ENCODE measurements at places on chromosomes 13 and 19.

DNA sequence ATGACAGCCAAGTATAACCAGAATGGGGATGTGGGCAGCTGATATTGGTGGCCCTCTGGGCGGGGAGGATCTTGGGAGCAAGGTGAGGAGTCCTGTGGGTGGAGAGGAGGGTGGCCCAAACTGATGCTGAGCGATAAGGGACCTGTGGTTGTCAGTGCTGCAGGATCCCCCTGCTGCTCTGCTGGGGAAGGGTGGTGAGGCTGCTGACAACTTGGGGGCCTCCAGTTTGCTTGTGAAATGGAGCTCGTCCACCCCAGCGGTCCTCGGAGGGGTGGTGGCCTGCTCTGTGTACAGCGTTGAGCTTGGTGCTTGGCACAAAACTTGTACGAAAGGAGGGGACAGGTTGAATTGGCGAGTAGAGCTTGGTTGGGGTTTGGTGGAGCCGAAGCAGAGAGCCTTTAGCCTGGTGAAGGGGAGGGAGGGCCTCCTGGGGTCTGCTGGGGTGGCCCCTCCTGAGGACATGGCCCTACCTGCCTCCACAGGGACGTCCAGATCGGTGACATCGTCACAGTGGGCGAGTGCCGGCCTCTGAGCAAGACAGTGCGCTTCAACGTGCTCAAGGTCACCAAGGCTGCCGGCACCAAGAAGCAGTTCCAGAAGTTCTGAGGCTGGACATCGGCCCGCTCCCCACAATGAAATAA is 2.9 kb downstream of the RPS11 start:
- DNase-seq: peak; percentile 75

GRCh38 chr19:18879579-18880373 is 16.2 kb downstream of the CERS1 start:
- peak; percentile 72 for DNase-seq

GRCh38 chr13:102039264-102039663 is 362.6 kb downstream of the FGF14 start:
- no peak for DNase-seq

DNA sequence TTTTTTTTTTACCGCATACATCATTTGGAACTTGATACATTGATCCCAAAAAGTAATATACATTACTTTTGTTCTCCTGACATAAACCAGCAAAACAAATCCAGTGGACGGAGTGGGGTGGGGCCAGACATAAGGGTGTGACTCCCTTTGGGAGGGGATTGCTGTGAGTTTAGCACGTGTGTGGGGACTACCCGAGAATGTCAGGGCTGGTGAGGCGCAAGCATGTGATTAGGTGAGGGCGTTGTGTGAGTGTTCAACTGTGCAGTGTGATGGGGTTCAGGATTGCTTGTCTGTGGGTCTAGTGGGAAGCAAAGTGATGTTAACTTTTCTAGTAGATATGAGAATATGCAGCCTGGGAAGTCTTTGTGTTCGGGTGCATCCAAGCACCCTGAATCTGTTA is 468.0 kb downstream of the TSHZ3 start:
- no peak for DNase-seq

DNA sequence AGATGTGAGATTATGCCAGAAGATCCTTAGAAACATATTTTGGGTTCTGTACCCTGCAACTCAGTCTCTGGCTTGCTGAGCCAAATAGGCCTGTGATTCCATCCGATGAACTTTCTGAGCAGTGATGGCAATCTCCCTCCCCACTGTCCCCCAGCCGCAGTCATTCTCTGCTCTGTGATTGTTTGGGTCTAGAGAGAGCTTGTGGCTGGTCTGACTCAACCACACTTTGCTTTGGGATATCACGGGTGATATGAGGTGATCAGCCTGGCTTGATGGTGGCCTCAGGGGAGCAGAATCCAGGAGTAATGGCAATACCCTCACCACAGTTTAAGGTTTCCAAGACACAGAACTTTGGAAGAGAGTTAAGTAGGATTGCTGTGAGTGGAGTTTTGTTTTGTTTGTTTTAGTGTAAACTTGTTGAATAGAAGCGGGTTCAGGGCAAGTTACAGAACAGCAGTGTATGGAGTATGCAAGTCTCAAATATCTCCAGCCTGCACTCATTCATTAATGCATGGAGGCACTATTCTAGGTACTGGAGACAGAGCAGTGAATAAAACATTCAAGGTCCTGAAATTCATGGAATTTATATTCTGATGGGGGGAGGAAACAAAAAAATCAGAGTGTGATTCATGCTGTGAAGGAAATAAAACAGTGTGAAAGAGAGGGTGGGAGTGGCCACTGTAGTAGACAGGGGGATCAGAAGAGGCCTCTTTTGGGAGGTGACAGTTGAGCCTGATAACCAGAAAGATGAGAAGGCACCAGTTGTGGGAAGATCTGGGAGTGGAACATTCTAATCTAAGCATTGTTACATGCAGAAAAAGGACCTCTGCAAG is 5.3 kb downstream of the SAMD4B start:
- DNase-seq: no peak

GRCh38 chr13:20160306-20161274 is at the start of gene GJA3:
GJA3 (minus strand) TSS chr13:20161052; CDS start chr13:20143288, 17,764 bp downstream.
- peak; percentile 82 for DNase-seq

DNA sequence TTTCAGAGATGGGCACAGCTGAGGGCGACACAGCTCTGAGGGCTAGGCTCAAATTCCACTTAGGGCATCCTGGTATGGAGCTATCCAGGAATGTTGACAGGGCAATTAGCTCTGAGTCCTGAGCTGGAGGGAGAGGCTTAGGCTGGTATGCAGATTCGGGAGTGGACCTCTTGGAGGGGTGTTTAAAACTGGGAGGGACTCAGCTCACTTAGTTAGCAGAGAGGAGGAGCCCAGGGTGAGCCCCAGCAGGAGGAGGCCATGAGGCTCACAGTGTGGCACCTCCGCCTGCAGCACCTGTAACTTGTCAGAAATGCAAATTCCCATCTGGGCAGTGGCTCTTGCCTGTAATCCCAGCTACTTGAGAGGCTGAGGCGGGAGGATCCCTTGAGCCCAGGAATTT is 10.2 kb upstream of the NOP53 start:
- DNase-seq: no peak

DNA sequence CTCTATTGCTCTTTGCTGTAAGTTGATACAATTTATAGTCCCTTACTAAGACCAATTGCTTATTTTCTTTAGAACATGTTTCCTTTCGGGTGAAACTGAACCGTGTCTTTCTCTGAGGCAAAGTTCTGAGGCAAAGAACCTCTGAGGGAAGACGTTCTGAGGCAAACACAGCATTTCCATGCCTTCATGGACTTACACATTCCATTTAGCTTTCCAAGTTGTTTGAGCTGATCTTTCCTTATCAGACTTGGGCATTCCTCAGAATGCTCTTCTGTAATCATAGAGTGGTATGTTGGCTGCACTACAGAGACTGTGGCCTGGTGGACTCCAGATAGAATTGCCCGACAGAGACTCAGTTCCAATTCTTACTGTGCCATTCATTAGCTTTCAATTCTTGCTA is 579.1 kb downstream of the KCTD12 start:
- no peak for DNase-seq

- DNase-seq: no peak
Measured at GRCh38 chr19:39599116-39599515, 3.2 kb upstream of the LGALS13 start.

DNA sequence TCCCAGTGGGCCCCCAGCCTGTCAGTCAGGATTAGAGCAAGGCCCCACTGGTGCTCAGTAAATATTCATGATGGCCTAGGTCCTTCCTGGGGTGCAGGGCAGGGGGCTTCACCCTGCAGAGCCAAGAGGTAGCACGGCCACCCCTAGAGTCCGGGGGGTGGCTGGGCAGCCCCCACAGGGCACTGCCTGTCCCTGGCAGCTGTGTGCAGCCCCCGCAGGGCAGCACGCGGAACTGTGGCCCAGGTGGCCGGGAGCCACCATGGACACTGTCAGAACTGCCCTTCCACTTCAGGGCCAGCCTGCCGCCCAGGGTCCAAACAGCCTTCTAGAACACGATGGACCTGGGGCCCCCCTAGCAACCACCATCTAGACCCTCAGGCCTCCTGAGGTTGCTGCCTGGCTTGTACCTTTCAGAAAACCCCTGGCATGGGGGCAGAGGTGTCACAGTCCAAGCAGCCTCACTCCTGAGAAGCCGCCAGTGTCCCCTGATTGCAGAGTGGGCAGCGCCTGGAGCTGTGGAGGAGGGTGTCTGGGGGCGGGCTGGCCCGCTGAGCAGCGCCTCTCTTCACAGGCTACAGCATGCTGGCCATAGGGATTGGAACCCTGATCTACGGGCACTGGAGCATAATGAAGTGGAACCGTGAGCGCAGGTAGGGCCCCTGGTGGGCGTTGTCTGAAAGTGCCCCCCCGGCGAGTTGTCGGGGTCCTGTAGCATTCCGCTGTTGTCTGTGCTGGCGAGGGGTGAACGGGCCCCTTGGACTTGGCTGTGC is 2.9 kb upstream of the YJEFN3 start:
- no peak for DNase-seq

DNA sequence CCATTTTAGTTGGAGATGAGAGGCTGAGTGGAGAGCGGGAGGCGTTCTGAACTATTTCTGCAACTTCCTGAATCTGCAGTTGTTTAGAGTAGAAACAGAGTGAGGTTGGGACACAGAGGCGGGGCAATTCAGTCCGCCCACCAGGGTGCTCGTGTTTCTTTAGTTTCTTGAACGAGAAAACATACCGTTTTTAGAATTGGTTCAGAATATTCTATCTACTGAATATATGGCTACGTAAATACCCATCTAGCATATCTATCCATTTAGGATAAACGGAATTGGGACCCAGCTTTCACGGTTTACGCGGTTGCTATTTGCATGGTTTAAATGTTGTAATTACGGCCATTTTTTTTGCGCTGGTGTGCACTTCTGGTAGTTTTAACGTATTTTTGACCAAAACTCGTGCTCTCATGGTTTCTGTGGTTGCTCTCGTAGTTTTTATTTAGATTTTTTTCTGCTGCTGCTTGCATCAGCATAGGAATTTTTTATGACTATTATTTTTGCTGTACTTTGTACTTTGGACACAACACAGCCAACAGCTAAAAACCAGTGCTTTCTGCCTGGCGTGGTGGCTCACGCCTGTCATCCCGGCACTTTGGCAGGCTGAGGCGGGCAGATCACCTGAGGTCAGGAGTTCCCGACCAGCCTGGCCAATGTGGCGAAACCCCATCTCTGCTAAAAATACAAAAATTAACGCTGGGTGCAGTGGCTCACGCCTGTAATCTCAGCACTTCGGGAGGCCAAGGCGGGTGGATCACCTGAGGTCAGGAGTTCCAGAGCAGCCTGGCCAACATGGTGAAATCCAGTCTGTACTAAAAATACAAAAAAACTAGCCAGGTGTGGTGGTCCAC is 32.7 kb downstream of the TIMM13 start:
- DNase-seq: no peak

- no peak for DNase-seq
Measured at GRCh38 chr19:15641901-15642491, 1.3 kb downstream of the CYP4F3 start.

DNA sequence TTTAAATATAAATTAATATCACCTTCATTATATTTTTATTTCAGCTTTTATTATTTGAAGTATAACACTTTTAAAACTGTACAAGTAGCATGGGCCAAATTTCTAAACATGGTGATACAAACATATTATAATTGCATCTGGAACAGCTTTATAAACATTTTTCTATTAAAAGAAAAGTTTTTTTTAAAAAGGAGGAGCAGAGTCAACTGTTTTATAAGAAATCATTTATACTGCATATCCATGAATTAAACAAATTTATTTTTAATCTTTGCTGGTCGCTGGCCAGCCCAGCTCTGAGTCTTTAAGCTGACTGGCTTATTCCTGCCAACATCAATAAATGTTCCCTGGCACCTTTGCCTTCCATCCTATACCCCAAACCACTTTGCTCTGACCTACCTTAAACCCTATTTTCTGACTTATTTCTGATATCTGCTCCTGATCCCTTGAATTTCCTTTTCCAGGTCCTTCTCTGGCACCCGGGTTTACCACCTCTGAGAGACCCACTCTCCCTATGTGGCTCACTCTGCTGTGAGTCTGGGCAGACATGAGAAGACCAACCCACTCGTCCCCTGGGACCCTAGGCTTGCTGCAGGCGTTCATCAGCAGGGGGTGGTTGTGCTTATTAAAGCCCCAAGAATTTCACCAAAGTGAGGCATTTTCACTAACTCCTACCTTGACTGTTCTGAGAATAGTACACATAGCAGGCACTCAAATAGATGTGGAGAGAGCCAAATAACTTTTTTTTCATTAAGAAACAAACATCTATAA is 220.3 kb downstream of the KLF12 start:
- no peak for DNase-seq

DNA sequence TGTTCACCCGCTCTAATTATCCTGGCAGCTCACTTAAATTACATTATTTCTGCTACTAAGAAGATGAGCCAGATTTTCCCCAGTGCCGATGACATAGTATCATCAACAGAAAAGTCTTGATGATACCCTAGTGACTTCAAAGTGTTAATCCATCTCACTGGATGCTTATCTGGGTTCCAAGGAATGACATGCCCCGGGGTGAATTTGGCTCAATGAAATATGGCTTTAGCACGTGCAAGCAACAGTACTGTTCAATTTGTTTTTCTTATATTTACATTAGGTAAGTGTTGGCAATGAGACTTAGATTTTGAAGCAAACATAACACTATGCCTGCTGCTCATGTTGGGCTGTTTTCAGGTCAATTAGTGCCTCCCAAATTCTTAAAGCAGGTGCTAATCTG is 548.2 kb upstream of the SLITRK1 start:
- no peak for DNase-seq

GRCh38 chr13:89628567-89628966 is 1718.9 kb upstream of the MIR17HG start:
- DNase-seq: no peak

- DNase-seq: no peak
Measured at GRCh38 chr19:51251468-51251820, 564 bp downstream of the SIGLECL1 start.

- no peak for DNase-seq
Measured at GRCh38 chr13:109154546-109154945, 525.1 kb downstream of the MYO16 start.

DNA sequence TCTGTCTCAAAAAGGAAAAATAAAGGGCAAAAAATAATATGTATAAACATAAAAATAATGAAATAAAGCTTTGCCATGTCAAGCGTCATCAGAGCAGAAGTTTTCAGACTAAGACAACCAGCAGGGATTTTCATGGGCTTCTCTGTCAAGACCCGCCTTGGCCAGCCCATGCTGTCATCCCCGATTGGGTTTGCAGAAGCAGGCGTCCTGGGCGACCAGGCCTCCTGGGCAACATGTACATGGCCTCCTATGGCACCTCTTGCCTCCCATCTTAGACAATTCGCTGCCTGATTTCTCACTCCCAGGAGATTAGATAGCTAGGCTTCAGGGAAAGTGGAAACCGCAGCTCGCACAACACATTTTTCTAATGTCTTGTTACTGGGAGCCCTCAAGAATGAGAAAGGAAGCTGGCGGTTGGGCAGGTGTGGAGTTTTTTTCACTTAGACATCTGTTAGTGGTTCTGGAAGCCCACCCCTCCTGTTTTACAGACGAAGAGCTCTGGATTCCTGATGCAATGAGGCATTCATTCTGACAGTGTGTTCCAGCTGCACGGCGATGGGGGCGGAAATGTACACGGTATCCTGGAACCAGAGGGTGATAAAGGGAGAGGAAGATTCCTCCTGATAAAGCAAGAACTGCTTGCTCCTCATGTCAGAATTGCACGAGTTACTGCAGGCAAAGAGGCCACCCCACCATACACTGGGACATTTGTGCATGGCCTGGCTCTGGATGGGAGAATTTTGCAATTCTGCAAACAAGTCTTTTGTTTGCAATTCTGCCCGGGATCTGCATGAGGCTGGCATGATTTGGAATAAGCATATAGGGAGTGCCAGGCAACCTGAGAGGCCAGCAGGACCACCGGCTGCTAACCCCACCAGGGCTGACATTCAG is 47.4 kb upstream of the KATNAL1 start:
- no peak for DNase-seq

All from activated CD8-positive, alpha-beta memory T cell treated with anti-CD3 and anti-CD28 coated beads, Interleukin-2, amount 50 U/mL, for 48 hours (primary cell).